Stimulated activated CD4-positive, alpha-beta T cell treated with anti-CD3 and anti-CD28 coated beads, Interleukin-15, amount 100 ng/mL, for 1 hour (primary cell): ENCODE measurements at places on chromosomes 12 and 14.

- DNase-seq: peak; percentile 21
These were observed 511 bp downstream of the ANO6 start for GRCh38 chr12:45216230-45216982.

- no peak for DNase-seq
These were observed 19.6 kb downstream of the ACVR1B start for GRCh38 chr12:51970904-51971646.

- no peak for DNase-seq
These were observed 13.7 kb downstream of the KRT1 start for GRCh38 chr12:52666471-52666870.

DNA sequence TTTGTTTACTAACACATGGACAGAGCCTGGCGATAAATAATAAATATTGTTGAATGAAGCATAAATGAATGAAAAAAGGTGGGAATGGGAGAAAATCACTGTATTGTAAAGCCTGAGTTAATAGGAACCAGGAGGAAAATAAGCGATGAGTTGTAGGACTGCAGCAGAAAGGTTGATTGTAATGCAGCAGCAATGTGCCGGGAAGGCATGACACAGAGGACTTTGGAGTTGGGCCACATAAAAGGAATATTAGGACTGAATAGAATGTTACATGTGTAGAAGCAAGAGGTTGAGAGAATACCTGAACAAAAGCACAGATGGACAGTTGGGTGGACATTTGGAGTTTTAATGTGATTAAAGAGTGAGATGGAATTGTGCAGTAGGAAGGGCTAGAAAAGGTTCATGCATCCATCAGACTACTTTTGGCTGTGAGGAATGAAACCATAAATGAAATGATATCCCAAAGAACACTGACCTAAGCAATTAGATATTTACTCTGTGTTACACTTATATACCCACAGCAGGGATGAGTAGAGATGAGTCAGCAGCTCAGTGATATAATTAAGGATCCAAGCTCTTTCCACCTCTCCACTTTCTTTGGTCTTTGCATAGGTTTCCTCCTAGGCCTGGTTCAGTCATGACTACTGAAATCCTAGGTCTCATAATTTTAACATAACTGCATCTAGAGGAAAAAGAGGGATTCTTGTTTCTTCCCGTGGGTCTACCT is 55.4 kb downstream of the CCER1 start:
- no peak for DNase-seq

GRCh38 chr14:101556566-101557320 is 4.6 kb upstream of the DIO3 start:
- DNase-seq: no peak

GRCh38 chr12:11657511-11657910 is 8.0 kb downstream of the ETV6 start:
- no peak for DNase-seq

DNA sequence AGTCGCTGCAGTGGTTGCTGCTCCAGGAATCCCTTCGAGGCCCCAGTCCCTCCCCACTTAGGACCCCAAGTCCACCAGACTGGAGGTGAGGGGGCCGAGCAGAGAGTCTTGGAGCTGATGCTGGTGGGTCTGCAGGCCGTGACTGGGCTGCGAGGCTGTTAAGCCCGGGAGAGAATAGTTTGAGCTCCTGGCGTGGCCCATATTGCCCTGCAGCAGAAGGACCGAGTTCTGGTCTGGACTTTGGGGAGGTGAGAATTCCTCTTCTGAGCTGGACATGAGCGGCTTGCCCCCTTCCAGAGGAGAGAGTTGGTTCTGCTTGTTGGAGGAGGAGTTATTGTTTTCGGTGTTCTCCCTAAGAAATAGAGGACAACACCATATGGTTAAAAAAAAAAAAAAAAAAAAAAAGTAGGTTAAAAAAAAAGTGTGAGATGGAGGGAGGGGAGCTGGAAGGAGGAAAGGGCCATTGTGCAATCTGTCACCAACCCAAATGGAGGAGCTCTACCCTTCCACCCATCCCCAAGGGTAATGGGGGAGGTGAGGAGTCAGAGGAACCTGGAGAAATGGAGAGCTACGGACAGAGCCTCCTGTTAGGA is 3.0 kb downstream of the SIX1 start:
- DNase-seq: no peak

- DNase-seq: no peak
These were observed 277.9 kb upstream of the FOXG1 start for GRCh38 chr14:28488684-28489083.

GRCh38 chr14:87059060-87059839 is 933.7 kb downstream of the GALC start:
- no peak for DNase-seq

DNA sequence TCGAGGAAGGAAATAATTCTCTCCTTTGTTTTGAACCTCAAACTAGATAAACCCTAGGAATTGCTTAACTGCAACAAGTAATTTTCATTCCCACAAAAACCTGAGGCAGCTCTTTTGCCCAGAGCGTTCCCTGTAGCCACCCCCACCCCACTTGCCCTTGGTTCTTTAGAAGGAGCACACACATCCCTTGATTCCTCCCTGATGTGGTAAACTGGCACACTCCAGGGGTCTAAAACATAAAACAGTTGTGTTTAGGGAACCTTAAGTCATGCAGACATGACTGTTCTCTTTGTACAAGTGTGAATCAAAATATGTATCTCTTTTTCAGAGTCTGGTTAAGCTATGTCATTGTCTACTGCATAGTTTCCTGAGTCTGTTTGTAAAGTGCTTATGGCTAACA is 14.0 kb downstream of the MAPK1IP1L start:
- DNase-seq: no peak

GRCh38 chr12:54967461-54967860 is 17.1 kb downstream of the TESPA1 start:
- DNase-seq: no peak

DNA sequence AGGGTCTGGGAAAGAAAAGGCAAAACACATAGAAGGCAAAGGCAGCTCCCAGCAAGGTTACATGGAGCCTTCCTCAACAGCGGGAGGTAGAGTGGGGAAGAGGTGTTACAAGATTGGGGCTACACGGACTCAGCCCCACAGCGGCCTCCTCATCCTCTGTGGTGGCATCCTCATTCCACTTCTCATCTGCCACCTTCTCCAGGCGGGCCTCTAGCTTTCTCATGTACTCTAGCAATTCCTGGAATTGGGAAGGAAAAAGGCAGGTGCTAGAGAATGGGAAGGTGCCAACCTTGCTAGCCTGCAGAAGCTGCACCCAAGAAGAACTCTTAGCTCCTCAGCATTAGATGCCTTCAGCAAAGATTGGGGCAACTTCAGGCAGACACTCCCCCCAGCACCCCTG is 13.2 kb downstream of the CALCOCO1 start:
- no peak for DNase-seq

- DNase-seq: no peak
These were observed 3.8 kb upstream of the ASIC1 start for GRCh38 chr12:50053583-50053982.

GRCh38 chr14:93725002-93725582 is 63.2 kb downstream of the PRIMA1 start:
- no peak for DNase-seq
